ENCODE measurements at places on chromosomes 2 and 18.
A peak's percentile ranks its signal among the peaks of the same experiment; 100 is the strongest.

GRCh38 chr2:237588044-237588696, 2.4 kb downstream of the RAB17 start:
- ATAC-seq: no peak

GRCh38 chr18:71707400-71707799, 836.7 kb downstream of the CBLN2 start:
- no peak for ATAC-seq

GRCh38 chr2:134682726-134683125, 36.1 kb downstream of the TMEM163 start:
- no peak for ATAC-seq

- no peak for ATAC-seq
These were observed 25.2 kb downstream of the CAB39 start for GRCh38 chr2:230737791-230738226.

GRCh38 chr18:36735130-36735529, 93.7 kb downstream of the TPGS2 start:
- ATAC-seq: no peak

DNA sequence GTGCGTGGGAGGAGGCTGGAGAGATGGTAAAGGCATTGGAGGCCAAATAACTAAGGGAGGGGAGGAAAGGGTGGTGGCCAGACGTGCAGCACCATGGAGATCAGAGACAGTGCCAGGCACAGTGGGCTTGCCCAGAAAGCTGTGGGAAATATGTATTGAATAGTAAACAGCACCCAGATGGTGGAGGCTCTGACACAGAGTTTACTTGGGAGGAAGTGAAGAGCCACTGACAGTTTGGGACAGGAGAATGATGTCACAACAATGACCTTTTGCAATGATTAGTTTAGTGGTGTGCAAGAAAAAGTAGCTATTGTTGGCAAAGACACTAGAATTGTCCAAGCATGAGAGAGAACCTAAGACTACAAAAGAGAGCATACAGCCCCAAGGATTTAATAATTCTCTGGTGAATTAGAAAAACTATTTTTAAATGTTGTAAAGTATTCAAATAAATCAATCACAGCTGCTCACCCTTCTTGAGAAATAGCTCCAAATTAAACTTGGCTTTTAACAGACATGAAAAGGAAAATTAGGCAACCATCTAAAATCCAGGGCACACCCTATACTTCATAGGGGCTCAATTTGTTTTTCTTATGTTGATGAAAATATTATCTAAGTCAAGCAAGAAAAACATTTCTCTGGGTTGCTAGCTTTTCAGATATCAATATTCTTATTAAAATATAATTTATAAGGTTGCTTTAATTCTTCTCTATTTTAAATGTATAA, 458.7 kb upstream of the HNRNPA3 start:
- ATAC-seq: peak; percentile 26

GRCh38 chr2:233532971-233533370, 33.6 kb downstream of the USP40 start:
- ATAC-seq: no peak

- no peak for ATAC-seq
These were observed 16.9 kb downstream of the PSTPIP2 start for GRCh38 chr18:46054956-46055837.

- no peak for ATAC-seq
These were observed 155.5 kb downstream of the CTIF start for GRCh38 chr18:48694295-48694694.

GRCh38 chr2:20016346-20016745, 3.9 kb upstream of the MATN3 start:
- no peak for ATAC-seq

- ATAC-seq: peak; percentile 73
These were observed 82.6 kb downstream of the IKZF2 start for GRCh38 chr2:213068676-213069359.

DNA sequence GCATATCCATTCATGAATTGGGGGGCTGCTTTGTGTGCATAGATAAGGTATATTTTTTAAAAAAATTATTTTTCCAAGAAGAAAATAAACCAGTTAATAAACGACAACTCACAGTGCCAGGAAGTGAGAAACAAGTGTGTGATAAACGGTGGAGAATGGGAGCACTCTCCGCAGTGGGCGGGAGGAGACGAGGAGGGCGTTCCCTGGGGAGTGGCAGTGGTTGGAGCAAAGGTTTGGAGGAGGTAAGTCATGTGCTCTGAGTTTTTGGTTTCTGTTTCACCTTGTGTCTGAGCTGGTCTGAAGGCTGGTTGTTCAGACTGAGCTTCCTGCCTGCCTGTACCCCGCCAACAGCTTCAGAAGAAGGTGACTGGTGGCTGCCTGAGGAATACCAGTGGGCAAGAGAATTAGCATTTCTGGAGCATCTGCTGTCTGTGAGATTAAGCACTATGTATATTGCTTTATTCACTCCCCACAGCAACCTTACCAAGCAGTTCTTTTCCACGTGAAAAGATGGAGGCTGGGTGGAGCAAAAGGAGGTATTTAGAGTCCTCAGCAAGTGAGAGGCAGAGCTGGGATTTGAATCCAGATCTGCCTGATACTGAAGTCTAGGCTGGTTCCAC, 27.0 kb upstream of the CASP8 start:
- no peak for ATAC-seq

Data from motor neuron (in vitro differentiated cells).